ENCODE measurements at places on chromosomes 3 and 15.
A peak's percentile ranks its signal among the peaks of the same experiment; 100 is the strongest.

- no peak for DNase-seq
- H3K36me3 ChIP-seq, result no peaks in the 10 kb centered on the region
- no peaks in the 10 kb centered on the region for H3K27me3 ChIP-seq
- peaks cover 15% of the 10 kb centered on the region for H3K4me1 ChIP-seq
Measured at GRCh38 chr15:67796196-67797127, 28.8 kb upstream of the SKOR1 start.

GRCh38 chr3:197372047-197372661 is 73.7 kb upstream of the DLG1 start:
- no peaks in the 10 kb centered on the region for H3K4me1 ChIP-seq
- no peak overlapping the region for H3K27ac ChIP-seq
- H3K36me3 ChIP-seq, result no peaks in the 10 kb centered on the region
- DNase-seq, result no peak
- no peak overlapping the region for H3K4me3 ChIP-seq

DNA sequence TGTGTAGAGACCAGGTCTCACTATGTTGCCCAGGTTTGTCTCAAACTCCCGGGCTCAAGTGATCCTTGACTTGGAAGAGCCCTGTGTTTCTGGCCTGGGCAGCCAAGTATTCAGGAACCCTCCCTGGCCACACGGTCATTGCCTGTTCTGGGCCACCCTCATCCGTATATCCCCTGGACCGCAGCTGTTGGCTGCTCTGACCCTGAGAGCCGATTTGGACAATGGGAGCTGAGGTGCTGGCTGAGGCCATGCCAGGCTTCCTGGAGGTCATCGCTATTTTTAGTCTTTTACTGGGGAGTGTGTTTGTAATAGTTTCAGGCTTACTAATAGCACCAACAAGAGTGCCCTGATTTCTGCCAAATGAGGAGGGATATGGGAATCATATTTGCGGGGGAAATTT is 60.7 kb downstream of the ADAMTS7 start:
- H3K36me3 ChIP-seq, result no peaks in the 10 kb centered on the region
- no peak overlapping the region for H3K4me3 ChIP-seq
- H3K27me3 ChIP-seq, result no peaks in the 10 kb centered on the region
- peaks cover 14% of the 10 kb centered on the region for H3K4me1 ChIP-seq

GRCh38 chr3:64571982-64572381 is 115.8 kb downstream of the ADAMTS9 start:
- H3K4me1 ChIP-seq, result no peaks in the 10 kb centered on the region
- no peaks in the 10 kb centered on the region for H3K27me3 ChIP-seq
- H3K4me3 ChIP-seq, result no peak overlapping the region
- no peak overlapping the region for H3K27ac ChIP-seq
- H3K36me3 ChIP-seq, result no peaks in the 10 kb centered on the region
- no peak for DNase-seq

- no peak for DNase-seq
- no peaks in the 10 kb centered on the region for H3K27me3 ChIP-seq
- H3K36me3 ChIP-seq, result no peaks in the 10 kb centered on the region
- H3K4me1 ChIP-seq, result peaks cover 50% of the 10 kb centered on the region
- no peak overlapping the region for H3K4me3 ChIP-seq
Measured at GRCh38 chr3:45272032-45272810, 46.1 kb upstream of the TMEM158 start.

DNA sequence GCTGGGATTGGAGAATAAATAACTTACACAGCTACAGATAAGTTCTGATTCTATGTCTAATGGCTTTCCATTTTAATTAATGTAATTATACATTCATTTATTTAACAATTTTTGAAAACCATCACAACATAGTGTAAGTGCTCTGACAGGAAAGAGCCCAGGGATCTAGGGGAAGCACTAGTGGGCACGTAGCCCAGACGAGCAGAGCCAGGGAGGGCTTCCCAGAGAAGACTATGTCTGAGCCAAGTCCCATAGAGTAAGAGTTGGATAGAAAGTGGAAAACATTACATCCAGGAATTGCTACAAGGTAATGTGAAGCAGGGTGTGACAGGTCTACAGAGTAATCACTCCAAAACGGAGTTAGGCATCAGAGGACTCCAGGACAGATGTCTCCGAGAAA is 2.9 kb upstream of the HGD start:
- no peak for DNase-seq
- H3K27ac ChIP-seq, result no peak overlapping the region
- H3K4me1 ChIP-seq, result no peaks in the 10 kb centered on the region
- no peak overlapping the region for H3K4me3 ChIP-seq
- H3K27me3 ChIP-seq, result no peaks in the 10 kb centered on the region

GRCh38 chr3:146550743-146551510 is 6.5 kb upstream of the PLSCR1 start:
- DNase-seq, result no peak
- no peak overlapping the region for H3K27ac ChIP-seq
- H3K4me3 ChIP-seq, result no peak overlapping the region
- H3K27me3 ChIP-seq, result no peaks in the 10 kb centered on the region
- H3K36me3 ChIP-seq, result no peaks in the 10 kb centered on the region

DNA sequence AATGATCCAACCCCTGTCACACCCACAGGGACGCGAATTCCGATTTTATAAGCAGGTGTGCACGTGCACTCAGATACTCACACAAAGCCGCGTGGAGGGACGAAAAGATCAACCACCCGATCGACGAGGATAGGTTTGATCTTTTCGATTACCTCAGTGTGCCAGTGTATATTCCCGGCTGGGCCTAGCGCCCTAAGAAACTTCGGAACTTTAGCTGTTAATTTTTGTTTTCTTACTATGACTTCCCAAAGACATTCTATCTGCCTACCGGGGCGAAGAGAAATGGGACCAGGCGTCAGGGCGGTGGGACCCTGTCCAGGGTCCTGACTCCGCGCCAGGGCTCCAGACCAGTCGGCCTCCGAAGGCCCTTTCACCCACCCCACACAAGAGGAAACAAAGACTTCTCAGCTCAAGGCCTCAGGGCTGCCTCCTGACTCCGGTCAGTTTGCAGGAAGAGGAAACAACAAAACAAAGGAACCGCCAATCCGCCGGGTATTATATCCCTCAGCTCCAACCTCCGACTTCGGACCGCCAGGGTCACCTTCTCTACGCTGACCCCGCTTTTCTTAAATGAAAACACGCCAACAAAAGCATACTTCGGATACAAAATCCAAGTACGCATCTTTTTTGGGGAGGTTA is 6.8 kb downstream of the ONECUT1 start:
- peaks cover 31% of the 10 kb centered on the region for H3K27me3 ChIP-seq
- no peak overlapping the region for H3K27ac ChIP-seq
- H3K4me1 ChIP-seq, result peaks cover 8% of the 10 kb centered on the region
- no peak overlapping the region for H3K4me3 ChIP-seq
- no peaks in the 10 kb centered on the region for H3K36me3 ChIP-seq

DNA sequence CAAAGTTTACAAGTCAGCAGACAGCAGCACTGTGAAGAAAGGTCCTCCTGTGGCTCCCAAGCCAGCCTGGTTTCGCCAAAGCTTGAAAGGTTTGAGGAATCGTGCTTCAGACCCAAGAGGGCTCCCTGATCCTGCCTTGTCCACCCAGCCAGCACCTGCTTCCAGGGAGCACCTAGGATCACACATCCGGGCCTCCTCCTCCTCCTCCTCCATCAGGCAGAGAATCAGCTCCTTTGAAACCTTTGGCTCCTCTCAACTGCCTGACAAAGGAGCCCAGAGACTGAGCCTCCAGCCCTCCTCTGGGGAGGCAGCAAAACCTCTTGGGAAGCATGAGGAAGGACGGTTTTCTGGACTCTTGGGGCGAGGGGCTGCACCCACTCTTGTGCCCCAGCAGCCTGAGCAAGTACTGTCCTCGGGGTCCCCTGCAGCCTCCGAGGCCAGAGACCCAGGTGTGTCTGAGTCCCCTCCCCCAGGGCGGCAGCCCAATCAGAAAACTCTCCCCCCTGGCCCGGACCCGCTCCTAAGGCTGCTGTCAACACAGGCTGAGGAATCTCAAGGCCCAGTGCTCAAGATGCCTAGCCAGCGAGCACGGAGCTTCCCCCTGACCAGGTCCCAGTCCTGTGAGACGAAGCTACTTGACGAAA is 24.2 kb downstream of the STARD5 start:
- no peak overlapping the region for H3K27ac ChIP-seq
- H3K4me3 ChIP-seq, result no peak overlapping the region
- peaks cover 13% of the 10 kb centered on the region for H3K36me3 ChIP-seq
- no peaks in the 10 kb centered on the region for H3K4me1 ChIP-seq
- DNase-seq, result no peak

GRCh38 chr3:130760922-130761321 is 14.3 kb upstream of the PIK3R4 start:
- H3K27me3 ChIP-seq, result no peaks in the 10 kb centered on the region
- no peaks in the 10 kb centered on the region for H3K36me3 ChIP-seq
- no peak for DNase-seq
- H3K4me3 ChIP-seq, result no peak overlapping the region
- no peak overlapping the region for H3K27ac ChIP-seq

DNA sequence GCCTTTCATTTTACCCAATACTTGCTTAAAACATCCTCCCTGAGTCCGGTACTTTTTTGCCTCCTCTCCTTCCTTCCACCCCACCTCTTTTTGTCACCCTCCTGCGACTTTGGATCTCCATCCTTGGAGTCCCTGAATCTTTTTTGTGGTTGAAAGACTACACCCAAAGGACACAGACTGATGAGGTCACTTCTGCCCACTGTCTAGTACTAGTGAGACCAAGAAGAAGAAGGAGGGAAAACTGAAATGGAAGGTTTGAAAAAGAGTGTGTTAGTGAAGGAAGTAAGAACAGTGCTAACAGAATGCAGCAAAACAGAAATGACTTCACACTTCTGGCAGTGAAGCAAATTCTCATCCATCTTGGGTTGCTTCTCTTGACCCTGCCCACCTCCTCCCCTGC is 6.6 kb downstream of the B3GNT5 start:
- no peak for DNase-seq
- H3K4me1 ChIP-seq, result peaks cover 1% of the 10 kb centered on the region

DNA sequence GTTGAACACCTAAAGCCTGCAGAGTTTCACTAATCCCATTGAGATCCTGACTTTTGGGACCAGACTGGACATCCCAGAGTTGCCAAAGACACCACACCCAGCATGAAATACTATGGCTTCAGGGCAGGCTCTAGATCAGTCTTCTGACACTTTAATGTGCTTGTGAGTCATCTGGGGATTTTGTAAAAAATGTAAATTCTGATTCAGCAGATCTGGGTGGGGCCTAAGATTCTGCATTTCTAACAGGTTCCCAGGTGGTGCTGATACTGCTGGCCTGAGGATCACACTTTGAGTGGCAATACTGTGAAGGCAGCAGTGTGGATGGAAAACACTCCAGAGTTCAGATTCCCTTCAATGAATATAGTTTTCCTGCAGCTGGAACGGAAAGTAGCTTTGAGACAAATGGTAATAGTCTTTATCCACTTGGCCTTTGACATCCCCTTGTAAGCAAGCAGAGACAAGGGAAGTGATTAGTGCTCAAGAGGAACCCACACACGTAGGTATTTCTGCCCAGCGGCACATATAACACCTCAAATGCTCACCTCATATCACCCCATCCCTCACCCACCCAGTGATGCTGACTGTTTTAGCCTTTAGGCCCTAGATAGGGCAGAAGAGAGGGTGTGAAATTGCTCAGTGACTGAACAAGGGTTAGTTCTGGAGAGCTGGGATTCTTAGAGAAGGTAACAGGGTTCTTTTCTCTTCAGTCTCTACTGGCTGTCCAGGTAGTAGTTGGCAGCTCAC is 51.5 kb upstream of the GSK3B start:
- H3K4me3 ChIP-seq, result no peak overlapping the region
- H3K27ac ChIP-seq, result no peak overlapping the region
- H3K27me3 ChIP-seq, result no peaks in the 10 kb centered on the region
- H3K4me1 ChIP-seq, result no peaks in the 10 kb centered on the region
- no peak for DNase-seq
- no peaks in the 10 kb centered on the region for H3K36me3 ChIP-seq

DNA sequence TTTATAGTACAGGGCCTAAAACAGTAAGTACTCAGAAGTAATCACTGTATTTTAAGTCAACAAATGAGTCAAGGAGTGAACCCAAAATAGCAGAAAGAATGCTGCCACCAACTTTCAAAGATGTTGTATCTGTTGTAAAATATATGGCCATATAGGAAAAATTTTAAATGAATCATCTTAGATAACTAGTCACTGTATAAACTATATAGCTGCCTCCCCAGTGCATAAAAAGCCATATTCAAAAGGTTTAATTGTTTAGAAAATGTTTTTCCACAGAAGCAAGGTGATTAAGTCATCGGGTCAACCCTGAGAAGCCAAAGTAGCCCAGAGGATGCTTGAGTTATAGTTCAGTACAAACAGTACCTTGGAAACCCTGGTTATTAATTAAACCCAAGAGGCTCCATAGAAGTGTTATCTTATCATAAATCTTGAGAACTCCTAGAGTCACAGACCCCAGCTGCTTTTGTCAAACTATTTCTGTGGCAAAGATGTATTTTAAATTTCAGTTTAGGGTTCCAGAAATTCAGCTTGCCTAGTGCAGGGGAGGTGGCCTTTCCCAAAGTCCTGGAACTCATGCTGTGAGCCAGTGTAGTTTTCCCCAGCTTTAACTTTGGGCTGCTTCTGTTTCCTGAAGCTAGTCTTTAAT is 39.2 kb downstream of the MBNL1 start:
- 0 out of 3 replicates have a peak overlapping the region, but pooled peaks have one; percentile 12 for H3K27ac ChIP-seq
- no peaks in the 10 kb centered on the region for H3K4me1 ChIP-seq
- H3K27me3 ChIP-seq, result no peaks in the 10 kb centered on the region
- peaks cover 88% of the 10 kb centered on the region for H3K36me3 ChIP-seq

DNA sequence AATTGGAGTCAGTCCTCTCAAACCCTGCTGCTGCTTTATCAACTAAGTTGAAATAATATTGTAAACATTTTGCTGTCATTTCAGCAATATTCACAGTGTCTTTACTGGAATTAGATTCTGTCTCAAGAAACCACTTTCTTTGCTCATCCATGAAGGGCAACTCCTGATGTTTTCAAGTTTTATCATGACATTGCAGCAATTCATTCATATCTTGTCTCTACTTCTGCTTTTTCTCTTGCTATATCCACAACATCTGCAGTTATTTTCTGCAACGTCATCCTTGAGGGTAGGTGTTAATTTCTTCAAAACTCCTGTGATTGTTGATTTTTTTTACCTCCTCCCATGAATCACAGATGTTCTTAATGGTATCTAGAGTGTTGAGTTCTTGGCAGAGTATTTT is 181.6 kb downstream of the EPHA6 start:
- DNase-seq, result no peak
- H3K4me1 ChIP-seq, result no peaks in the 10 kb centered on the region
- no peaks in the 10 kb centered on the region for H3K27me3 ChIP-seq
- H3K4me3 ChIP-seq, result no peak overlapping the region
- H3K36me3 ChIP-seq, result no peaks in the 10 kb centered on the region

- no peak overlapping the region for H3K4me3 ChIP-seq
- no peaks in the 10 kb centered on the region for H3K36me3 ChIP-seq
- no peaks in the 10 kb centered on the region for H3K27me3 ChIP-seq
- H3K4me1 ChIP-seq, result peaks cover 39% of the 10 kb centered on the region
- no peak overlapping the region for H3K27ac ChIP-seq
Measured at GRCh38 chr3:50392101-50392715, 32.9 kb upstream of the TMEM115 start.

DNA sequence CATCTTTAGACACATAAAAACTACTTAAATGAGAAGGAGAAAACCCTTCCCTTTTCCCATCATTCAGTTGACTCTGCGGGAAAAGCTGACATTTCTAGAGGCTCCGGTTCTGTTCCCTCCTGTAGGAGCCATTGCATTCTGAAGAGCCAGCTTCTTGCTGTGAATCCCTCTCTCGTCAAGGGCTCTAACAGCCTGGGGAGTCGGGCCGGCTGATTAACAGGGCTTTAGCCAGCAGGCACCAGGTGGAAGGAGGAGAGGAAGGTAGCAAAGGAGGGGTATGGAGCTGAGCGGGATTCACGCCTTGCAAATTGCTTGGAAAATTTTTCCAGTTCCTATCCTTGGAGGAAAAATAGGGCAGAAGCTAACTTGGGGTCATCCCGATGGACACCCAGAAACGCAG is 108.3 kb upstream of the UBE2E1 start:
- no peak for DNase-seq
- no peak overlapping the region for H3K27ac ChIP-seq
- peaks cover 13% of the 10 kb centered on the region for H3K27me3 ChIP-seq
- no peaks in the 10 kb centered on the region for H3K4me1 ChIP-seq

Measured in K562 (cell line).